ENCODE measurements at places on chromosomes 11 and 22.

DNA sequence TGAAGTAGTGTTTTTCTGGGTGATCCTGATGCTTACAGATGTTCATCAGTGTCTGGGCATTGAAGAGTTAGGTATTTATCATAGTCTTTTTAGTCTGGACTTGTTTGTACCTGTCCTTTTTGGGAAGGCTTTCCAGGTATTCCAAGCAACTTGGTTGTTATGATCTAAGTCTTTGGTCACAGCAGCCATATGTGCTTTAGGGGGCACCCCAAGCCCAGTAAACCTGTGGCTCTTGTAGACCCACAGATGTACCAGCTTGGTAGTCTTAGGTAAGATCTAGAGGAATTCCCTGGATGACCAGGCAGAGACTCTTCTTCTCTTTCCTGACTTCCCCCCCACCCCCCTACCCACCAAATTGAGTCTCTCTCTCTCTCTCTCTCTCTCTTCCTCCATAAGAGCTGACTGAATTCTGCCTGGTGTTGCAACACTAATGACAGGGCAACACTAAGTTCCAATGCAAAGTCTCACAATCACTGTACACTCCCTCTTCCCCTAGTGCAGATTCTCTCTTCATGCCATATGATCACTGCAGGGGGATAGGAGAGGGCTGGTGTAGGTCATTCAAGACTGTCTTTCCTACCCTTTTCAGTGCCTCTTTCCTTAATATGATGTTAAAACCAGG, 24.5 kb upstream of the MMP8 start:
- no peak for DNase-seq

GRCh38 chr11:66464916-66465315, 1.8 kb upstream of the PELI3 start:
- no peak for DNase-seq

GRCh38 chr11:115941481-115941993, 437.3 kb upstream of the CADM1 start:
- DNase-seq: no peak

- no peak for DNase-seq
Measured at GRCh38 chr11:108498816-108499408, 728 bp upstream of the POGLUT3 start.
